Stimulated activated CD4-positive, alpha-beta T cell treated with anti-CD3 and anti-CD28 coated beads, TNF-alpha, amount 100 ng/mL, for 48 hours (primary cell): ENCODE measurements at places on chromosomes 1 and 21.

DNA sequence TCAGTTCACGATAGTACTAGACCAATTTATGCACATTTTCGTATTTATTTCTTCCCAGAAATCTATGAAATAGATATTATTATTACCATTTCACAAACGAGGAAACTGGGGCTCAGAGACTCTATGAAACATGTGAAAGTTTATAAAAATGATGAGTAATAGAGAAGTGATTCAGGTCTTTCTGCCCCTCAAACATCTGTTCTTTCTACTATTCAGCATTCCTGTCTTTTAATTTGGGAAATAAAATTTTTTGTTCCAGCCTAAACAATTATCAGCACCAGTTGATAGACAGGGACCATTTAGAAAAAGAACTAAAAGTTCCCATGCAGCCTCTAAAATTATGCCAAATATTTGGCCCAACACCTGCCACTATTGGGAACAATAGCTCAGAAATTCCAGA, 585.1 kb downstream of the PTPRC start:
- DNase-seq: no peak

- DNase-seq: peak; percentile 57
Observed at GRCh38 chr1:160726498-160727315, 12.3 kb upstream of the SLAMF7 start.

DNA sequence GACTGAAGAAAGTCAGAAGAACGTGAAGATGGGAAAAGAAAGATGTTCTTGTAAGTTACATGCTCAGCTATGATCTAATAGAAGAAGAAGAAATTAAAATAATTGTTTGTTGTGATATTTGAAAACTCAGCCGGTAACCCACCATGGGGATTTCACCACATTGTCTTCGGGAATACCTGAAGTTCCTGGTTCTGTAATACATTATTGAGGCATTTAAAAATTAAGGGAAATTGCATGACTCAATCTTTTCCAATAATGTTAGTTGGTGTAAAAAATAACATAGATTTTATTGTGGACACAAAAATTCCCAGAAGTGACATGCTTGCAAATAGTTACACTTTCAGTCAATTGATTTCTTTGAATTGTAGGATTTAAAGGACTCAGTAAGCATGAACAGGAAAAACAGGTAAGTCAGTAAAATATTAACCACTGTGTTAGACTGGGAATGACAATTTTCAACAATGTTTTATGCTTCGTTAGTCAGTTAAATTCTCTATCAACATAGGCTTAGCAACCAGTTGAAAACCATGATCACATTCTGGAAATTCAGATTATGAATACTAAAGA, 745.1 kb downstream of the LTN1 start:
- DNase-seq: no peak

- no peak for DNase-seq
Observed at GRCh38 chr1:88740784-88741183, 56.7 kb downstream of the PKN2 start.
